ENCODE measurements at places on chromosomes 1 and 21.

- DNase-seq = no peak
Observed at GRCh38 chr1:88191917-88192316, 492.2 kb upstream of the PKN2 start.

DNA sequence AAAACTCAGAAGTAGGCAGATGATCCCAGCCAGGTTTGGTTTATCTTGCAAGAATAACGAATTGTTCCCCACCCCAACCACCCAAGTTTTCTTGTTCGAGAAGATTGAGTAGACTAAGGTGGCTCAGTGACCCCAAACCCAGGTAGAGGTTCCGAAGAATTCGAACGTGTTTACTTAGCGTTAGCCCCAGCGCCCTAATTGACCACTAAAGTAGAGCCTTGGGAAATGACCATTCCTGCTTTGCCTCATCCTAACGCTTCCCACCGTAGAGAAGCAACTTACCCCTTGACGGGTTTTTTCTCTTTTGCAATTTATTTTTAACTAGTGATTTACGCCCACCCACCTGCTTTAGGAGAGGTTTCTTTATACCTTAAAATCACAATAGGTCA is 870 bp downstream of the FBXO28 start:
- no peak for DNase-seq

DNA sequence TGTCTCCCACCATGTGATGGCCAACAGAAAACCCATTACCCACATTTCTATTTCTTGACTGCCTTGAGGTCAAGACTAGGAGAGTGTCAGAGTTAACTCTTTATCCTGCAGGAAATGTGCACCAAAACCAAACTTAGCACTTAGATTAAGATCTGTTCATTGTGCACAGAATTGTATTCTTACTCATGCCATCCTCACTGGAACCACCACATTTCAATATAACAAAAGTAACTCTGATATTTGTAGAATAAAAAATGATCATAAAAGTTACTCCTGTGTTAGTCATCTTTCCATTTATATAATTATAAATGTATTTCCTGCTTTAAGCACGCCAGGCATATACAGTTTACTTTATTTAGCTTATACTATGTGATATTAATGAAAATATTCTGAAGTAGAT is 193.0 kb upstream of the DPYD start:
- DNase-seq = no peak

- no peak for DNase-seq
Observed at GRCh38 chr1:92323473-92324453, 24.9 kb downstream of the RPAP2 start.

DNA sequence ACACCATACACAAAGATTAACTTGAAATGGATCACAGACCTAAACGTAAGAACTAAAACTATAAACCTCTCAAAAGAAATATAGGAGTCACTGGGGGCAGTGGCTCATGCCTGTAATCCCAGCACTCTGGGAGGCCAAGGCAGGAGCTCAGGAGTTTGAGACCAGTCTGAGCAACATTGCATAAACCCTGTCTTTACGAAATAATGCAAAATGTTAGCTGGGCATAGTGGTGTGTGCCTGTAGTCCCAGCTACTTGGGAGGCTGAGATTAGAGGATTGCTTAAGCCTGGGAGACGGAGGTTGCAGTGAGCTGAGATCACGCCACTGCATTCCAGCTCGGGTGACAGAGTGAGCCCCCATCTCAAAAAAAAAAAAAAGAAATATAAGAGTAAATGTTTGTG is 46.7 kb upstream of the SERBP1 start:
- DNase-seq = no peak

- no peak for DNase-seq
Observed at GRCh38 chr1:168422203-168422847, 121.5 kb downstream of the XCL2 start.

DNA sequence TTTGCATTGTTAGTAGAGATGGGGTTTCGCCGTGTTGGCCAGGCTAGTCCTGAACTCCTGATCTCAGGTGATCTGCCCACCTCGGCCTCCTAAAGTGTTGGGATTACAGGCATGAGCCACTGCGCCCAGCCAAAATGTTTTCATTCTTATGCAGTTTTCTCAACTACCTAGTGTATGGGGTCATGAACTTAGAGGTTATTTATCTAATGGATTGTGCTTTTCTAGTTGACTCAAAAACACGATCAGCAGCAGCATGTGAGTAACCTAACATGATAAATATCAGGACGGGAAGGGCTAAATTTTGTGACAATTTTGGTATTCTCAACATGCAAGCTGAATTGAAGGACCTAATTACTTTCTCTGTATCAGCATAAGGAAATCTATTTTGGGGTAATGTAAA is 9.2 kb upstream of the CD84 start:
- DNase-seq = no peak

All from left kidney (tissue), 8 donors.